ENCODE measurements at places on chromosomes 6 and 20.

DNA sequence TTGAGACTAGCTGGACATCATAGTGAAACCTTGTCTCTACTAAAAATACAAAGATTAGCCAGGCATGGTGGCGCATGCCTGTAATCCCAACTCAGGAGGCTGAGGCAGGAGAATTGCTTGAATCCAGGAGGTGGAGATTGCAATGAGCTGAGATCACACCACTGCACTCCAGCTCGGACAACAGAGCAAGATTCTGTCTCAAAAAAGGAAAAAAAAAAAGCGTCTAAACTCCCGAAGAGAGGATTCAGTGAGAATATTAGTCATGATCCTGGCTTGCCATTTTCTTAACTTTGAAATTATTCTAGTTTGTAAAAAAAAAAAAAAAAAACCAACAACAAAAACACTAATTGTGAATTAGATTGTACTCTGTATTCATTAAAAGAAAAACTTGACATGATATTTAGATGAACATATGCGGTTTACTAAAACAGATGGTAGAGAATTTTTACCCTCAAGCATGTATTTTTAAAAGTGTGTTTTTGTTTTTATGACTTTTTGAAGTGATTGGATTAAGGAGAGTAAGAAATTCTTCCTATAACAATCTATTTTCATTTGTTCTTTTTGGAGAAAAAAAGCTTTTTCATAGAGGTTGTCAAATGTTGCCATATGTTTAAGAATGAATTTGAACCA lies 80.7 kb downstream of the UST start:
- no peak for DNase-seq

DNA sequence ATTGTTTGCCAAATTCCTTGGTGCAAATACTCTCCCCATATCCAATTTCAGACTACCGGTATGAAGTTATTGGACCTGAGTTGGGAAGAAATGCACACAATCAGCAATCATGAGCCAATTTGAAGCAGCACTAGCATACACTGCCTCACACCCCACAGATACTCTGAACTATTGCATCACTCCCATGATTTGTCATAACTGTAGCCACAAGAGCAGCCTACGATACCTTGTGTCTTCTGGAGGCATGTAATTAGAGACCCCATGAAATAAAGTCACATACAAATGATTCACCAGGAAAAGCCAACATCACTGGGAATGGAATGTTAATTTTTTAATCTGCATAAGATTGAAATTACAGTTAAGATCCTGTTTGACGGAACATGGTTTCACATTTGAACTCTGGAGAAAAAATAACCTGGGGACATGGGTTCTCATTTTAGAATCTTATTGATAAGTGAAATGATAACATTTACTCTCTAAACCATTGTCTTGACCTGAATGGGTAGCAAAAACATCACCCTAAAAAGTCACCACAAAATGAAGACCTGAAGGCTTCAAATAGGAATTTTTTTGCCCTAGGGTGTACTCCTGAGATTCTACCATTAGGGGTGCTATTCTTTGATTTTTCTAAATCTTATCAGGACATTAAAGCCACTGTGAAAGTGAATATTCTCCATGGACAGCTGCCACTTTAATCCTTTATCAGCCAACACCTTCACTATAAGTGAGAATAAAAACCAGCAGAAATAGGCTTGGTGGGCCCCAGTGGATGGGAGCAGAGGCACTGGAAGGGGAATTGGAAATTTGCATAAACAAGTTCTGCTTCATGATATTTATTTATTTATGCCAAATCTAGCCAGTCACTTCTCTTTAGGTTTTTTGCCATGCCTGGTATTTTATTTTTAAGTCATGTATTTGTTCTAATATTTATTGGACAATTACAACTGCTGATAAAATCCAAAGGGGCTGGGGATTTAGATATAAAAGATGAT lies 34.5 kb upstream of the HBS1L start:
- DNase-seq: no peak

DNA sequence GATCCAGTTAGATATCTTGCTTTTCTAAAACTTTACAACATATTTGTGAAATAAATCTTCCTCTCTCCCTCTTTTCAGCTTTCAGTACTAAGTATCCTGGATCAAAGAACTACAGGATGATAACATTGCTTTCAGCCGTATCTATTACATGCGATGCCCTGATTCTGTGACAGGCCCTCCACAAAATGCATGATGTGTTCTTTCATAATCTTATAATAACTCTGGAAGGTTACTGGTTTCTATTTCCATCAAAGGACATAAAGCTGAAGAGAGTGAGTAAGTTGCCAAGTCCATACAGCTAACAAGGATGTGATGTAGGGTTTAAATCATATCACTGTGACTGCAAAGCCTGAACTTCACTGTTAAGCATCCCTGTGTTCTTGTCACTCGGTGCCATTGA lies 62.9 kb upstream of the ADGRG6 start:
- DNase-seq: no peak

DNA sequence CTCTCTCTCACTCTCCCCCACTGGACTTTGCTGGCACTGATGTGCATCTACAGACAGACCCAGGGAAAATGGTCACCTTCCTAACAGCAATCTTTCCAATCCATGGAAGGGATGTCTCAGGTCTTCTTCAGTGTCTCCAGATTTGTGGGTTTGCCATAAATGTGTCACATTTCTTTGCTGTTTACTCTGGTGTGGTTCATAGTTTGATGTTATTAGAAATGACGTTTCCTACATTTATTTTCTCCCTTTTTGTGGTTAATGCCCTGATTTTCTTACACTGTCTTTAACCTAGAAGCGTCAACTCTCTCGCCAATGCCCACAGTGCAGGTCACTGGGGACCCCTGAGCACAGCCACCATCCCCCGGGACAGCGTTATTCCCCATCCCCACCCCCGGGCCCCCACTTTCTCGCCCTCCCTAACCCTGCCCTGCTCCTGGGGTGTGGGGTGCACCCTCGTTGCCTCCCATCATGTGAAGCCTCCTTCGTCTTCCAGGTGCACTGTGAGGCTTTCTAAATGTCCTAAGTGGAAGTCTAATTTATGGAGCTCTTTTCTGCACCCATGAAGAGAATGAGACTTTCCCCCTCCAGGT lies 86.5 kb downstream of the YTHDF1 start:
- no peak for DNase-seq

- no peak for DNase-seq
These were observed 50.0 kb upstream of the ARHGAP18 start for GRCh38 chr6:129759796-129760605.

DNA sequence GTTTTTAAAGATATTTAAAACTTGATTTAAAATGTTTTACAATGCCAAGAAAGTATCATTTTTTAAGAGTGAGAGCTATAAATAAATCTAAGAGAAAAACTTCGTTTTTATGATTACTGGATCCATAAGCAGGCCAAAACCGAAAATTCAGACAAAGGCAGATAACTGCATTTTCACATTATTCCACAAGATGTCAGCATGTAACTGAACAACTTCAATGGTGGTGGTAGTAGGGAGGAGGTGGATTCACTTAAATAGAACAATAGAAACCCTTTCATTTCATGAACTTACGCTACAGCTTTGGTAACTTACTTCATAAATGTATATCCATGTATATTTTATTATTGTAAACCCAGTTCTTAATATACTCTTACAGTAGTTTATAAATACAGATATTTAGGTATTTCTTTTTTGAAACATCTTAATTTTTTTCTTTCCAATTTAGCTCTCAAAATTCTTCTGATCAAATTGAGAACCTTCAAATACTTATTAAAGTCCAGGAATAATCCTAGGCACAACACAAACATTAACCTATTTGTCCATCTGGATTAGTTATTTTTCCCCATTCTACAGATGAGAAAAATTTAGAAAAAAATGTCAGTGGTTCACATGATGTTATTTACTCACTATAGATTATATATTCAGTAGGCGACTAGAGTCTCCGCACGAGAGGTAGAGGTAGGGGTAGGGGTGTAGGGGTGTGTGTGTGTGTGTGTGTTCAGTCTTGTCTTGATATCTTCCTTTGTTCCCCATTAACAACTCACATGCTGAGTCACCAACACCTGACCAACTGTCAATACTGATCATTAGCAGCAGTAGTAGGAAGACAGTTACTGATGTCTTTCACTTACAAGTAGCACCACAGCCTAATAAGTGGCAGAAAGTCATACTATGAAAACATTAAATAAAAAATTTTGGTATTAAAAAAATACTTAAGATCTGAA lies 111.5 kb downstream of the ARHGAP18 start:
- no peak for DNase-seq

DNA sequence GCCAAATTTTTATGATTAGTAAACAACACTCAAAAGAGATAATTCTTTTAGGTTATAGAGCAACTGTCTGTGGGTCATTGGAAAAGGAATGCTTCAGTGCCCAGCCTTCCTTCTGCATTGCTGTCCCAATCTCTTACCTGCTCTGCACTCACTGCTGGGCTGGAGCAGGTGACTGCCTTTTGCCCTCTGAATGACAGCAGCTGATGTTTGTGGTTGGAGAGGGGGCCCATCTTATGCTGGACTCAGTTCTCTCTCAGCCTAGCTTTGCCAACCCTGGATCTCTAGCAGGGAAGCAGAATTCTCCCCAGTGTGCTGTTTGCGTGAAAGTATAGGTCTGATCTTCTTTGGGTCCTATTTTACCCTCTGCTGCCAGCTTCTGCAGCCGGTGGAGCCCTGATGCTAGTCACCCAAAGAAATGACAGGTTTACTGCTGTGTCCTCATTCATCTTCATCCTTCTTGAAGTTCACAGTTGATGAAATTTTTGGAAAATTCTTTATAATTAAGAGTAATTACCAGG lies 193.5 kb downstream of the ARID1B start:
- DNase-seq: no peak

DNA sequence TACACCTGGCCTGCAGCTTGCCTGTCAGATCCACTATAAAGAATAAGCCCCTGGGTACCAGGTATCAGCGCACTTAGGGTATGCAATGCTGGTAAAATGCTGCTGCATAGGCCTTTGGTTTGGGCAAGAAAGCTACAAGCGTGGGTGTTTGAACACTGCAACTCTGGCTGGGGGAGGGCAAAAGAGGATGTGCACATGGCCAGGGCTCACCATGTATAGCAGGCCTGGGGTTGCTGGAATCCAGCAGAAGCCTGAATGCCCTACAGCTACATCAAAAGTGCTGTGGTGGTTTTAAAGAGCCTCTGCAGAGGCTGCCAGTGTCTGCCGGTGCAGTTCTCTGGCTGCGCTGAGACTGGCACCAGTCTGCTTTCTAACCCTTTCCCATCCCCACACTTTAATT lies 51.7 kb downstream of the UQCC1 start:
- DNase-seq: no peak

- no peak for DNase-seq
These were observed 44.1 kb upstream of the MOXD1 start for GRCh38 chr6:132445201-132445951.

DNA sequence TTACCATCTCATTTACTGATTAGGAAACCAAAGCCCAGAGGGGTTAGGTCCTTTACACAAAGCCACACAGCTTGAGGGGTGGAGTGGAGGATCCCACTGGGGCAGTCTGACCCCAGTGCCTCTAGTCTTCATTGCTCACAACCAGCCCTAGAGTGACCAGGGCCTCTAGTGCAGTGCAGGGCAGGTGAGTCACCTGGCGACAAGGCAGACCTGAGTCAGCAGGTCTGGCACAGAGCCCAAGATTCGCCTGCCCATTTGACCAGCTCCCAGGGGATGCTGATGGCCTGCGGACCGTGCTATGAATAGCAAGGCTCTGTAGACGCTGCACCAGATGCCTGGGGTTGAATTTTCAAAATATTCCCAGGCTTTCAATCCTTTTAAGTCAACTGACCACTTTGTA lies 29.9 kb downstream of the CDH26 start:
- no peak for DNase-seq

- DNase-seq: no peak
These were observed 1.9 kb downstream of the SNX5 start for GRCh38 chr20:17966432-17967310.

GRCh38 chr6:71139249-71139648 lies 149.4 kb upstream of the OGFRL1 start:
- no peak for DNase-seq

DNA sequence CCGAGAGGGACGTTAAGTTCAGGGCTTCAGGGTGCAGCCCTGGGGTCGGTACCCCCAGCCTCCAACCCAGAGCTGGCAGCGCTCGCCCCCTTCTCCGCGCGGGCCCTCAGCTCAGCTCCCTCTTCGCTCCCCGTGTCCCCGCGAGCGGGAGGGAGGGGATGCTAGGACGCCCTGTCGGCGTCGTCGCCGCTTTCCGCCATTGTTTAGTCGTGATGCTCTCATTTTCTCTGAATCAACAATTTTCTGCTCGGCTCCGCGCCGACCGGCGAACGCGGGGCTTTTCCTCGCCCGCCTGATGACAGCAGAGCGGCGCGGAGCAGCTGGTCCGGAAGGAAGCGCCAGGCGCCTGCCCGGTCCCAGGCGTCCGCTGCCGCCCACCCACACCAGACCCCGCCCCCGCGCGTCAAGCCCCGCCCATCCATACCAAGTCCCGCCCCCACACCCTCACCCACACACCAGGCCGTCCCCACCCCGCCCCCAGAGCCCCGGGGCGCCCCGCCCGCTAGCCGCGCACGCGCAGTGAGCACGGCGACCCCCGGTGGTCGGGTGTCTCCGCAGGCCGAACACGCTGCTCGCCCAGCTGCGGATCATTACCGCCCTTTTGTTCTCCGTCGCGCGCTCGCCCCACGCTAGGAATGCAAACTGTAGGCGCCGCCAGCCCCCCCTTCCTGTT lies 50.1 kb upstream of the SLC32A1 start:
- DNase-seq: peak; percentile 54

- no peak for DNase-seq
These were observed 7.2 kb downstream of the BMP5 start for GRCh38 chr6:55868176-55868575.

GRCh38 chr20:57651881-57652605 lies 31.8 kb upstream of the ZBP1 start:
- no peak for DNase-seq

GRCh38 chr6:152671171-152671570 lies 26.5 kb upstream of the MYCT1 start:
- DNase-seq: no peak

DNA sequence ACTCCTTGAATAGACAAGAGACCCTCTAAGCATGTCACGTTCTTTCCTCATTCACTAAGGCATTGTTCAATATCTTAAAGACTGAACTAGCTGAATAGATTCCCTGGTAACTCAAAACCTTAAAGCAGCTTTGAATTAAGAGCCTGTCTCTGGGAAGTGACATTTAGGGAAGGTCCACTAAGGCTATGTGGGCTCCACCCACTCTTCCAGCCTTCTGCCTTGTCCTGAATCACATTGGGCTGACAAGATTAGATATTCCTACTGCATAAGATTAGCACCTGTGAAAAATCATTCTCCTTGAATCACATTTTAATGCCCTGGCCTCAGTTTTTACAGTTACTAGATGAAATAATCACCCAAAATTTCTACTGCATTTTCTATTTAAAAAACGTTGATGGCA lies 36.3 kb downstream of the CLIC5 start:
- DNase-seq: no peak

Data from stimulated activated CD8-positive, alpha-beta memory T cell treated with anti-CD3 and anti-CD28 coated beads, Interleukin-15, amount 100 ng/mL, for 48 hours (primary cell).